Suppressor macrophage treated with lipopolysaccharide for 4 hours (primary cell): ENCODE measurements at places on chromosomes 16 and 17.

- no peak for DNase-seq
These were observed 12.2 kb downstream of the GAN start for GRCh38 chr16:81327011-81327410.

- DNase-seq = no peak
These were observed 59.8 kb upstream of the FBXO47 start for GRCh38 chr17:39026980-39027451.

DNA sequence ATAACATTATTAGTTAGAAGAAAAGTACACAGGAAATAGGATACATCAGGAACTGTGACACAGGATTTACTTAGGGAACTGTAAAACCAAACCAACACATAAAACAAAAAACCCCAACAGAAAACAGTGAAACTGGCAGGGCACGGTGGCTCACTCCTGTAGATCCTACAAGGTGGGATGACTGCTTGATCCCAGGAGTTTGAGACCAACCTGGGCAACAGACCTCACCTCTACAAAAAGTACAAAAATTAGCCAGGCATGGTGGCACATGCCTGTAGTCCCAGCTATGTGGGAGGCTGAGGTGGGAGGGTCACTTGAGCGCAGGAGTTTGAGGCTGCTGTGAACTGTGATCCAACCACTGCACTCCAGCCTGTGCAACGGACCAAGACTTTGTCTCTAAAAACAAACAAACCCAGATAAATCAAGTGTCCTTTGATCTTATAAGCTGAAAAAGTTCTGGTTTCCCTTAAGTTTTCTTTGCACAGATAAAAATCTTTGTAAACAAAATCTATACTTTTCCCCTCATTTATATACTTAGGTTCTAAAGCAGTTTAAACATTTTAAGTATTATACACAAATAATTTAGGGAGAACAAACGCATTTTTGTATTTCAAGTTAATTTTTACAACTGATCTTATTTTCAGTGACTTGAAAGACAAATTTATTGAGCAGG is 111.5 kb upstream of the TOB1 start:
- DNase-seq = no peak

- no peak for DNase-seq
These were observed 15.1 kb upstream of the GLG1 start for GRCh38 chr16:74622005-74622404.

GRCh38 chr17:1142561-1142971 is 37.2 kb downstream of the ABR start:
- DNase-seq = no peak

GRCh38 chr17:63132459-63132911 is 166.4 kb downstream of the TANC2 start:
- no peak for DNase-seq

GRCh38 chr17:63626551-63627180 is 4.4 kb downstream of the MAP3K3 start:
- peak; percentile 23 for DNase-seq

- no peak for DNase-seq
These were observed 450.5 kb upstream of the MAF start for GRCh38 chr16:80051040-80051439.

DNA sequence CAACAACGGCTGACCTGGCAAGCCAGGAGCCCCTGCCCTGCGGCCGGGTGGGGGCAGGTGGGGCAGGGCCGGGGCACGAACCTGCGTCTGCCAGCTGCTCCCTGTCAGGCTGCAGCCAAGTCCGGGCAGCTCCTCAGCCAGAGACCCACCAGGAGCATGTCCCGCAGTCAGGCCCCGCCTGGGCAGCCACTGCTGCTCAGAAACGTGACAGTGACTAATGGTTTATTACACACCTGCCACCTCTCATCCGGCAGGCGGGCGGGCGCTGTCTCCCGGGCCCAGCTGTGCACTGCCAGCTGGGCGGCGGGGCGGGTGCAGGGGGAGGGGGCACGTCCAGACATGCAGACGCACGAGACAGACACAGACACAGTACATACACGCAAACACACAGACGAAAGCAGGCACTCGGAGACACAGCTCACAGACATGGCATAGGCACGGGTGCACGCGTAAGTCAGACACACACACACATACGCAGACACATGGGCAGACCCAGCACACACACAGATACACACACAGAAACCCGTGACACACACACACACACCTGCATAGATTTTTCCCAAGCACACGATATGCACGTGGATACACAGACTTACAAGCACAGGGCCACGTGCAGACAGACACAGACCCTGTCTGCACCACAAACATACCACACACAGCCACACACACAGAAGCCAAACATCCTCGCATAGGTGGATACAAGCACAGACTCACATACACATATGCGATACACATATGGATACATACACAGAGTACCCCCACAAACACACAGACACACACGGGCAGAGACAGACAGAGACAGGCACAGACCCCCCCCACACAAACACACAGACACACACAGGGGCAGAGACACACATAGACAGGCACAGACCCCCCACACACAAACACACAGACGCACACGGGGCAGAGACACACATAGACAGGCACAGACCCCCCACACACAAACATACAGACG is 248.3 kb upstream of the CIBAR2 start:
- no peak for DNase-seq

DNA sequence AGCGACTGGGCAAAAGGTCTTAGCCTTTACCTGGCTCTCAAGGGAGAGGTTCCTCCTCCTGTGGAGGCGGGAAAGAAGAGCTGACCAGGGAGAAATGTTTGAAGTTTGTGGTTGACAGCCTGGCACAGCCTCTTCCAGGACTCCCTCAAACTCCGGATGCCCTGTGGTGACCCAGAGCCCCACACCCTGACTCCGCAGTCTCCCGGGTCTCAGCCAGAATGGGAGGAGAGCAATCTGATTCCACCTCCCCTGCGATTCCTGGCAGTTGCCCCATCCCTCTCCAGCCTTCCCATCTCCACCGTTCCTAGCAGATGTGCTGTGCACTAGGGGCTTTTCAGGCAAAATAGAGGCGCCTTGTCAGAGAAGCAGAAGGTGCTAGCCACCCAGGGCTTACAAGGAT is 5.5 kb upstream of the DNAI2 start:
- DNase-seq = no peak

- DNase-seq = peak; percentile 56
These were observed 36.7 kb upstream of the NLRP1 start for GRCh38 chr17:5621026-5621425.

DNA sequence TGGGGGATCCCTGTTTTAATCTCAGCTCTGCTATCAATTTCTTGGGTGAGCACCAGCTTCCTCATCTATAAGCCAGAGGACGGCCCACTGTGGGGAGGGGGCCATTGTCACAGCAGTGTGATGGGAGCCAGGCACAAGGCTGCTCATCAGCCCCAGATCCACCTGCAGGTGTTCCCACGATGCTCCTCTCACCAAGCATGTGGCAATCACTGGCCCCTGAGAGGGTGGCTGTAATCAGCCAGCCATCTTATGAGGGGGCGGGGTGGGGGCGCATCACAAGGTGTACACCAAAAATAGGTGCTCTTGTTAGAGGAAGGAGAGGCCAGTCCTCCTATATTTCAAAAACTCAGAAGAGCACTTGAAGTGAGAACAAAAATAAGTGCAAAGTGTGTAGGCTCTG is 31.2 kb downstream of the HNF1B start:
- no peak for DNase-seq

DNA sequence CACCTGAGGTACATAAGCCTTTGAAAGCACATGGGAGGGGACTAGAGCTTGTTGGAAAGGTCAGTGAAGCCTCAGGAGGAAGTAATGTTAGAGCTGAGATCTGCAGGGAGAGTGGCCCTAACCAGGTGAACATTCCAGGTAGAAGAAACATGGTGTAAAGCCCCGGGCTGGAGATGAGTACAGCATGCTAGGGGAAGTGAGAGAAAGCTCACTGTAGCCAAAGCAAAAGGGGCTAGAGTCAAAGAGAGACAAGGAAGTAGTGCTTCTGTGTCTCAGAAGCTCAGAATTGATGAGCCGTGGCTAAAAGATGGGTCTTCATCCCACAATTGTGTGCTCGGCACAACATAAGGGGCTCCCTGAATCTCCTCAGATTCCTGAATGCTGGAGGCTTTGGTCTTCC is 481.8 kb downstream of the XYLT1 start:
- no peak for DNase-seq

DNA sequence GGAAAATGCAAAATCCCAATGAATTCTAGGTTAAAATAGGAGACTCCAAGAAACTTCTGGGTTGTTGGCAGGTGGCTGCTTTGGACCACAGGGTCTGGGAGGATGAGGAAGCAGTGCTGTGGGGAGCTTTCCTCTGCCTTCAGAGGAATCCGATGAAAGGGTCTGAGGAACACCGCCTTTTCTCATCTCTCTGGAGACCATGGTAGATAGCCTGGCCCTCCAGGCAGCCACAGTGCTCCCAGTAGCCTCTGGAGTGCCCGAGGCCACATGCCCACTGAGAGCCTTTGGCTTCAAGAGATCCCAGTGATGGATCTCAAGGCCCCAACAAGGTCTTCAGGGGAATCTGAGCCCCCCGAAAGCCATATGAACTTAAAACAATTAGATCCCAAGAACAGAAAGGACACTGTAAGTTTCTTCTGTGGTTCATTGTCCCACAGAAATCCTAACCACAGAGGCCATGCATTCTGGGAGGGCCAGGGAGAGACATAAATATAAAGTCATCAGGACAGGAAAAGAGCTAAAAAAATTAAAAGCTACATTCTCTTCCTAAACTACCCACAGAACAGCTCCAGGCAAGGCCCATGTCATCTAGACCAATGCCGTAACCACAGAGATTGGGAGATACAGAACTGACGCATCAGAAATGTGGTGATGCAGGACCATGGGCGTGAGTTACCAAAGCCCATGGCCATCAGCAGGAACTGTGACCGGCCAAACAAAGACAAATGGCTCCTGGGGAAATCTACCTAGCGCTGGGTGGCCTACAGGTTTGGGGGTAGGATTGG is 24.3 kb downstream of the TK2 start:
- DNase-seq = peak; percentile 81

DNA sequence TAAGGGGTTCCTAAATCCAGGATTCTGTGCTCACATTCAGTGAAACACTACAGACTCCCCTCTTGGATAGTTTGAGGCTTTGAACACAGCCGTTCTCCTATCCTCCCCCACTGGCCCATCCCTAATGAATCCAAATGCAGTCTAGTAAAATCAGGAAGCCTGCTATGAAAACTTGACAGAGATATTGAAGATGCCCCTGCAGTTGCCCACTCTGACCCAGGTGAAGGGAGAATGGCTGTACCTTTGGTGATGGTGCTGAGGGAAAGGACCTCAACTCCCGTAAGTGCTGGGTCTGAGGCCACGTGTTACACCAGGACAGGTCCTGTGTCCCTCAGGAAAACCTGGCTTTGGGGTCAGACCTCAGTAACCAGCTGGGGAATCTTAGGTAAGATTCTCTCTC is 54.4 kb downstream of the SF3B3 start:
- DNase-seq = no peak

DNA sequence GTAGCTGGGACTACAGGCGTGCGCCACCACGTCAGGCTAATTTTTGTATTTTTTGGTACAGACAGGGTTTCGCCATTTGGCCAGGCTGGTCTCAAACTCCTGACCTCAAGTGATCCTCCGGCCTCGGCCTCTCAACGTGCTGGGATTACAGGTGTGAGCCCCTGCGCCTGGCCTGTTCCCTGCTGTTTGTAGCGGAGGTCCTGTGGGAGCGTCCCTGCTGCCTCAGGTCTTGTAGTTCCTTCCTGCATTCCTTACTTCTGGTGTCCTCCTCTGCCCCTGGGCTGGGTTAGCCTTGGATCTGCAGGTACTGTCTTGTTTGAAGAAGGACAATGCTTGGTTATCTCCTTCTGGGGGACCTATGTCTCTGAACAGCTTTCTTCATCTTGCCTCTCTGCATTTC is 23.6 kb upstream of the G6PC1 start:
- no peak for DNase-seq

DNA sequence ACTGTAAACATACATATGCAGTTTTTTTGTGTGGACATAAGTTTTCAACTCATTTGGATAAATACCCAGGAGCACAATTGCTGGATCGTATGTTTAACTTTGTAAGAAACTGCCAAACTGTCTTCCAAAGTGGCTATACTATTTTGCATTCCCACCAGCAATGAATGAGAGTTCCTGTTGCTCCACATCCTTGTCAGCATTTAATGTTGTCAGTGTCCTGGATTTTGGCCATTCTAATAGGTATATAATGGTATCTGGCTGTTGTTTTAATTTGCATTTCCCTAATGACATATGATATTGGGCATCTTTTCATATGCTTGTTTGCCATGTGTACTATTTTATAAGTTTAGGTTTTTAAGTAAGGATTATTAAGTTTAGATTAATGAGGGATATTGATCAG is 14.1 kb downstream of the TANGO6 start:
- no peak for DNase-seq

DNA sequence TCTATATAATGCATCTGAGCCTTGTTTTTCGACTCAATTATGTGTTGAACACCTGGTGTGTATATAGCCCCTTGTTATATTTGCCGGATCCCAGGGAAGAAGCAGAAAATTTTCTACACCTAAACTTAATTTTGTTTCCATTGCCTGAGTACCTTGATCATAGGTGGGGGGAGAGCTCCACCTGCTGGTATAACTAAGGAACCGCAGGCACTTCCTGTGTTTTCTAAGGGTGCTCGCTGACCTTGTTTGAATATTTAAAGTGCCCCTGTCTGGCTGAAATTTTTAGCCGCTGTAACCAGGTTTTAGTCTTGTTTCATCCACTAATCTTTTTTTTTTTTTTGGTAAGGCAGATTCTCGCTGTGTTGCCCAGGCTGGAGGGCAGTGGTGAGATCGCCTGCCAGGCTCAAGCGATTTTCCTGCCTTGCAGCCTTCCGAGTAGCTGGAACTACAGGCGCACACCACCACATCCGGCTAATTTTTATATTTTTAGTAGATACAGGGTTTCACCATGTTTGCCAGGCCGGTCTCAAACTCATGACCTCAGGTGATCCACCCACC is 6.5 kb upstream of the NUBP1 start:
- peak; percentile 81 for DNase-seq

DNA sequence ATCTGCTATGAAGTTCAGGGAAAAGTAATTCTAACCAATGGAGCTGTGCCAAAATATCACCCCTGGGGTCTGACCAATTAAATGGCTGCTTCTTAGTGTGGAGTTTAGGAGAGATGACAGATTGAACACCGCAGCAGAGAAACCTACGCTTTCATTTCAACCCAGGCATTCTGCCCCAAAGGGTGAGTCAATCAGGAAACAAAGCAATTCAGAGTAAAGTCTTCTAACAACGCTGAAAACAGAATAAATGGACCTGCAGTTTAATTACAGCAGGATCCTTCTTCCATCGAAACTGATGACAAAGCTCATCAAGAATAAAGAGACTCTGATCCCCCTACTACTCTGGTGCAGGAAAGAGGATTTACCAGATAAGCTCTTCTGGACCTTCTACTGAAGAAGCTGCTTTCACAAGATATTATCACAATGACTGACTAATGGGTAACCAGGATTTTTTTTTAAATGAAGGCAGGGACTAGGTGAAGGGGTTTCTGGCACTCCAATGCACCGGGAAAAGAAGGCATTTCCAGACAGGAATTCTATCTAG is 16.7 kb downstream of the RFFL start:
- peak; percentile 47 for DNase-seq
